ENCODE measurements at places on chromosomes 2 and 18.

DNA sequence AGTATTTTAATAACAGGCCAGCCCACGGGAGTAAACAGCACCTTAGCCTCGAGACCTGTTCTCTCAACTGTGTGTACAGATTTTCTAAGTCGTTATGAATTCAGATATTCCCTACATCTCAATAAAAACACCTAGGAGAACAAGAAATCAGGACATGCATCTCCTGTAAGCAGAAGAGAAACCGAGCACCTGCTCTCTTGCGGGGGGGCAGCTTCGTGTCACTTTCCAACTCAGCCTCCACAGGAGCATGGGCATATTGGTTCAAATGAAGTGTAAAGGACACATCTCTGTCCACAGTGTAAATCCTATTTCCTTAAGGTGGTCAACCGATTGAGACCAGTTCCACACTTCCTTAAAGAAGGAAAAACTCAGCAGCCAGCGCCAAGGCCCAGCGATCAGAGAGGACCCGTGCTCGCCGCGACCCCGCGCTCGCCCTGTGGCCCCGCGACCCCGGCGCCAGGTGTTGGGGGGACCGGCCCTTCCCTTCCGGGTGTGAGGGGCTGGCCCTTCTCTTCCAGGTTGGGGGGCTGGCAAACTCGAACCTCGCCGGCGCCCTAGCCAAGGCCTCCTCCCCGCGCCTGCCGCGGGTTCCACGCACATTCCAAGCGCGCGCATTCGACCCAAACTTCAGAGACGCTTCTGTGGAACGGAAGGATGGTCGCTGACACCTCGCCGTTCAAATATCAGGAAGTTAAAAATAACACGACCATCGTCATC is 652 bp downstream of the SH3YL1 start:
- DNase-seq: no peak

- DNase-seq: no peak
Observed at GRCh38 chr2:94994914-94995552, 30.5 kb upstream of the MAL start.

GRCh38 chr18:51193621-51194287 is 3.7 kb downstream of the MEX3C start:
- no peak for DNase-seq

GRCh38 chr18:63676526-63677323 is 15.0 kb upstream of the SERPINB3 start:
- DNase-seq: no peak

DNA sequence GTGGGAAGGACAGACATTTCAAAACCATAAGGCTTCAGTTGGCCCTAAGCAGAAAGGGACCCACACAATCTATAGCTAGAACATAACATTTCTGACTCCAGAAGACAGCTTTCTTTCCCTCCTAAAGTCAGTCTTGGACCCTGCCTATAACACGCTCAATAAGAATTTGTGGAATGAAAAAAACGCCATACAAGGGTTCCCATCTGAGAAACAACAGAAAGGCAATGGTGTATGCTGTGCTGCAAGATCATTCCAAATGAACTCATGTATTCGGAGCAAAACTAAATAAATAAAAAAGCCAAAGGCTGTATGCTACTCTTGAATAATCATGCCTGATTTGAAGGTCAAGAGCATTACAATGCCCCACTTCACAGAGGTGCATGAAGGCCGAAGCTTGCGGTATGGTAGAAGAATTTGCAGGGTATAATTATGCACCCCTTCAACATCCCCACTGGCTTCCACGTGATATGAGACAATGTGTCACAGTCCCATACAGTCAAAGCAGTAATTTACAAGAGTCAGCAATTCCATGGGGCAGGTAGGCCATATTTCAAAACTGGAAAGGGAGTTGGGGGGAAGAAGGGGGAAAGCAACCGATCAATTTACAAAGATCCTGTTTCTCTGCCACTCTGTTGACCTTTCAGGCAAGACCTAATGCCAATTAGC is 61.4 kb upstream of the SLC14A2 start:
- DNase-seq: no peak

DNA sequence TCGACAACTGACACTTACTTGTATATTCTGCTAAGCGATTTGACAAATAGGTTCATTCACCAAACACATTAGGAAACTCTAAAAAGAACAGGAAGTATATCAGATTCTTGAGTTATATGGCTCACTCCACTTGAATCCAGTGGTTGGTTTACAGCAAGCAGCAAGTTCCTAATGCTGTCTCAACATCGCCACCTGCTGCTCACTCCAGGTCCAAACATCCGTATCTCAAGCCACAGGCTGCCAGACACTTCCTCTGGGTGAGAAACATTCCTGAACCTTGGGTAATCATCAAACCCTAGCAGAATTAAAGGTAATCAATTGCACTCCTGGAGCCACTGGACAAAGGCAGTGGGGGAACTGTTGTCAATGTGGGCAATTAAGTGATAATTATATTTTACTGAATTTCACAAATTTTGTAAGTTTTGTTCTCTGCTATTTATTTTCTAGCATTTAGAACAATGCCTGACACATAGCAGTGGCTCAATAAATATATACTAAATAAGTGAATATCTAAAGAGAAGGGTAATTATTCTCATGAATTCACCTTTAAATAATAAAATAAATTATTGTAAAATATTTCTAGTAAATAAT is 107.1 kb upstream of the TTN start:
- peak; percentile 63 for DNase-seq

DNA sequence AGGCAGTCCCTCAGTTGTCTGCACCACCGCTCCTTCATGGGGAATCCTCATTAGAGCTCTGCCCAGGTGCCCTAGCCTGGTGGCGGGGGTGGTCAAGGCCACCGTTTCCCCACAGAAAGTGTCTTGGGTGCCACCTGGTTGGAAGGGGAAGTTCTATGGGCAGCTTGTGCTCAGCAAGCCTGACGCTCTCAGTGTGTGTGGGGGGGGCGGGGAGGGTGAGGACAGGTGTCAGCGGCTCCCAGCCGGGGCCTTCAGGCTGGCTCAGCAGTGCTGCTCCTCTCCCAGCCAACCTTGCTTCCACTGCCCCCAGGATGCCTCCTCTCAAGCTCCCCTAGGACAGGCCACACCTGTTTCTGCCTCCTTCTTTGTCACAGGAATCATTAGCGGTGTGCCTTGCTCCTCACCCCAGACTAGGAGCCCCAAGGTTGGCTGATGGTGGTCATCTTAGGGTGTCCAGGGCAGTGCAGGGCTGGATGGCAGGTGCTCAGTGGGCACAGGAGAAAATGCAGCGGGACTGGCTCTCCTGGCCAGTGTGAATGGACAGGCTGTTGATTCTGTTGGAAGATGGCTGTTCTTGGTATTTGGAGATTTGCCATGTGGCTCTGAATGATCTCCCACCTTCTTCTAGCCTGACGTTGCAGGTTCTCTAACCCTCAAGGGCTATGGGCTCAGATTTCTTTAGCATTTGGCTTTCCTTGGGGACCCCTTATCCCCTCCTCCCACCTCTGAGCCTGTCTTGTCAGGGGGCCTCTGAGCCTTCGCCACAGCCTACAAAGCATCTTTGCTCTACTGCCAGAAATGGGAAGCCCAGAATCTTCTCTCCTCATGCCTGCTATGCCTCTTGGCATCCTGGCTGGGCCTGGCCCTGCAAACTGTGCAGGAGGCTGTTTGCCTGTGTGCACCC is 185.8 kb upstream of the HS6ST1 start:
- DNase-seq: peak; percentile 33

DNA sequence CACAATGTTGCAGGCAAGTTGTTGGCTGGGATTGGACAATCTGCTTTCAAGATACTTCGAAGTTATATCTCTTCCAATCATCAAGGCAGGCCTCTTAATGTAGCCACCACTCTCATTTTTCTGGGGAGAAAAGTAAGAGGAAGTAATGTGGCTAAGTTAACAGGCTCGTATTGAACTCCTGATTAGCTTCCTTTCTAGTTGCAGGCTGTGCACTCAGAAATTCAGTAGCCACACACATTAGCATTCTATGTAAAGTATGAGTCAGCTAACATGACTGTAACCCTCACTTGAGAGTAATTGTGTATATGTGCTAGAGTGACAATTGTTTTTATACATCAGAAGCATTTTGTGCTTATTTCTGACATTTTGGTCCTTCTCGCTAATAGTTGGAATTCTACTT is 3.3 kb downstream of the TWSG1 start:
- no peak for DNase-seq

DNA sequence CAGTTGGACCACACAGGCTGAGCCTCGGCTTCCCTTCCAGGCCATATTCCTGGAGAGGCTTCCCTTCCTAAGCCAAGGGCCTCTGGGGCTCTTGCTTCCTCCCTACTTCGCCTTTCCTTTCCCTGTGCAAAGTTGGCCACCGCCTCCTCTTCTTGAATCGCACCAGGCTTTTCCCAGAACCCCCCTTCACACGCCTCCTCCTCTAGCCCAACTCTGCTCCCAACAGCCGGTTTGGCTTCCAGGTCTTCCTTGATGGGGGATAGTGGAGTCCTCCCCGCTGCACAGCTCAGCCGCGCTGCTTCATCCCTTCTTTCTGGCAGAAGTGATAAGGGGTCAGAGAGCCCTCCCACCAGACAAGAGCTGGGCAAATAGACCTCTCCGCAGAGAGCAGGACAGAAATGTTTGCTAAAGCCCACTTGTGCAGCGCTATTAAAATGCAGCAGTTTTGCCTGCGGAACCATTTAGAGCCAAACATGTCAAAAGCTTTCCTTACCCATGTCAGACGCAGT is 56.4 kb downstream of the SNORC start:
- no peak for DNase-seq

DNA sequence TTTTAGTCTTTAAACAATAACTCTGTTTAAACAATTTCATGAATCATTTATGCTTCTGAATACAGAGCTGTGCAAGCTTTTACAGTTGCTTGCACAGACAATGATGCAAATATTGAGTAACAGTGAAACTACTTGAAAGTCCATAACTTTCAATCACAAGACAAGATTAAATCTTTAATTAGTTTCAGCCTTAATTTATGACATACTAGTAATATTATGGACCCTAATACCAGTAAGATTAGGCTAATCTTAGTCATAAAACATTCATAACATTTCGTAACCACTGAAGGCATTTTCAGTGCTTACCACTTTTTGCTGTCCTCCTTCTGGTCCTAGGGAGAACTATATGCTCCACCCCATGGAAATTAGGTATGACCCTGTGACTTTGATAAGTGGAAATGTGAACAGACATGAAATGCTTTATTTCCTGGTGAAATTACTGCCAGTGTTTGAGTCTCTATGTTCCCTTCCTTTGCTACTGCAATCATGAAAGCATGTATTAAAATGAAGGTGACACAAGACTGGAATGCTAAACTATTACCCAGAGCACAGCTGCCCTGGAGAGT is 1.8 kb upstream of the COBLL1 start:
- DNase-seq: no peak

DNA sequence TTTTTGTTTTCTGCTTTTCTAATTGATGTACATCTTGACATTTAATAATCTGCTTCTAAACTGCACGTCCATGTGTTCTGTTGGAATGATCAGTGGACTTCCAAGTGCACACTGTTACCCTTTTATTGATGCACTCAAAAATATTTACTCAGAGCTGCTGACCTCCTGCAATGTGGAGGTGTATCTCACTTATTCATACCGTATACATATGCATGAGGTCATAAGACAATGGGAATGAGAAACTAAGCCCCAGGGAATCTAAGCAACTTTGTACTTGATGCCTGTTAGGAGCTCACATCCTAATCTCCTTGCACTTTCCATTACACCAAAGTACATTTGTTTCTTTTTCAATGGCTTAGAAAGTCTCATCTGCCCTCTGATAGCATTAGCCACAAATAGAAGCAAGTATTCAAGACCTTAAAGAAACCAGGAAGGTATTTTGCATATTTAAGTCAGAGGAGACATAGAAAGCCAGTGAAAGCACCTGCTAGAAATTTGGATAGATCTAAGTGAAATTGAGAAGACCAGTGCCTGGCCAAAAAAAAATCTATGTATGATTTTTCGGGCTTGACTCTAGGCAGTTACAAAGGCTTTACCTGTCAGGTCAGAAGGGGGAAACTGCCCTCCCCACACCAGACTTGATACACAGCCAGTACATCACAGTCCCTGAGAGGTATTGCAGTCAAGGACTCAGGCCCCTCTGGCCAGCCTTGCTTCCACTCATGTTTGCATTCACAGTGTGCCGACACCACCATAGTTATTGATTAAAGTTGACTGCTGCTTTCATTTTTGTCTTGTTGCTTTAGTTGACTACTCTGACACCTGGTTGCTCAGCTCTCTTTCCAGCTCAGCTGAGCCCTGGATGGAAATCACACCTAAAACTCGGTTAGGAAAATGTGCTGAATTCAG is 391.7 kb upstream of the CYRIA start:
- no peak for DNase-seq

Data from CD4-positive, alpha-beta T cell treated with Interferon alpha-2 for 1 hour (primary cell).